ENCODE measurements at places on chromosomes 6 and 20.
A peak's percentile ranks its signal among the peaks of the same experiment; 100 is the strongest.

DNA sequence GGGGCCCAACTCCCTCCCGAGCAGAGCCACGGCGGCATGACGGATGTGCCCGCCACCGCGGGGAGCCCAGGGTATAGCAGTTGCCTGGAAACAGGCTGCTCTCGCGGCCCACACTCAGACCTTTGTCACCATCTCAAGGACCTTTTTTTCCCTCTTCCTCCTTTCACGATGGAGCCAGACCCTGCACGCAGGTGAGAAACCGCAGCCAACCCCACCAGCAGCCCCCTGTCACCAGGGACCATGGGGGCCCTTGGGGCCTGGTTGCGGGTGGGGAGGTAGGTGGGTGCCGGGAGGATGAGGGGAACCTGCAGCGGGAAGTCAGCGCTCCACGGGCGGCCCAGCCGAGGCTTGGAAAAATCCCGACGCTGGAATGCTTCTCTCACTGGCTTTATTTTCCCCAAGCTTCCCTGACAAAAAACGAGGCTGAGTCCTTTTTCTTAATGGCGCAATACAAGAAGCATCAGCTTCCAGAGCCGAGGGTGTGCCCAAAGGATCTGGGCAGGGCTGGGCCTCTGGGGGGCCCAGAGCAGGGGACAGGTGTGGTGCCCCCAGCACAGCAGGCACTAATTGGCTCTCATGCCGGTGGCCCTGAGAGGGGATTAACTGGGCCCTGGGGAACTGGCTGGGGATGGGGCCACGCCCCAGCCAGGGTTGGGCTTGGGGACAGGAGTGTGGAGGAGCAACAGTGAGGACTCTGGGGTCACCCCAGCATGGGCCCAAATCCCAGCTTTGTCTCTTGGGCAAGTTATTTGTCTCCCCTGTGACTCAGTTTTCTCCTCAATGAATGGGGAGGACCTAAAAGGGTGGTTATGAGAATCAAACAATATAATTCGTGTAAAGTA, 23.9 kb downstream of the NOL4L start:
- DNase-seq = no peak

- DNase-seq = no peak
These were observed 4.3 kb upstream of the RPP21 start for GRCh38 chr6:30340589-30341054.

DNA sequence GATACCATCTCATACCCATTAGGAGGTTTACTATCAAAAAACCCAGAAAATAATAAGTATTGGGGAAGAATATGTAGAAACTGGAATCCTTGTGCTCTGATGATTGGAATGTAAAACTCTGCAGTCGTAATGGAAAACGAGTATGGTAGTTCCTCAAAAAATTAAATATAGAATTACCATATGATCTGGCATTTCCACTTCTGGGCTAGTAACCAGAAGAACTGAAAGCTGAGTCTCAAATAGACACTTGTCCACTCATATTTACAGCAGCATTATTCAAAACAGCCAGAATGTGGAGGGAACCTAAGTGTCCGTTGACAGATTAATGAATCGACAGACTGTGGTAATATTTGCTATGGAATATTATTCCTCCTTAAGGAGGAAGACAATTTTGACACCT, 44.3 kb downstream of the FOXC1 start:
- no peak for DNase-seq

DNA sequence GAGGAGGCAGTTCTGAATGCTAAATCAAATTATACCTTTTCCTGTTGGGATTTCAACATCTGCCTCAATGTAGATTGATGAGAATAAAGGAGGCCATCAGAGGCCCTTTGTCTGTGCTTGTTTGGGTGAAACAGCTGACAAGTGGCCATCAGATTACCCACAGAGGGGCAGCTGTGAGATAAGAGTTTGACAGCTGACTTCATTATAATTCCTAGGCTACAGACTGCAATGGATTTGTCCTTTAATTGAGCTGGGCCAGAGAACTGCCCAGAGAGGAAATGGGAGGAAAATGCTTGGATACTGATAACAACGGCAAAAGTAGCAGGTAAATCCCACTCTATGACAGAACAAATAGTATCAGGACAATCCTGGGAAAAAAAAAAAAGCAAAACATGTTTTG, 649.4 kb downstream of the HDGFL1 start:
- no peak for DNase-seq

DNA sequence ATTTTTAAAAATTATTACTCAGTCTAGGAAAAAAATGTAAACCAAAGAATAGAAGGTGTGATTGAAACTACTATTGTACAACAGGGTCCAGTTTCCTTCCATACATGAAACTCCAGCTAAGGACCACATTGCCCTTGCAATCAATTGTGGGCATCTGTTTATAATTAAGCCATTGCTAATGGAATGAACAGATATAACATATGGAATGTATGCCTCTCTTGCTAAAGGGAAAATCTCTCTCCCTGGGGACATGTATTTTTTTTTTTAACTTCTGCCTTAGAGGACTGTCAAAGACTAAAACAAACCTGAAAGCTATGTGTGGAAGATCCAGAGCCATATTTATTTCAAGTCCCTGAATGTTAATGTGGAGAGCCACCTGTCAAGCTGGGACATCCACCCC, 336.8 kb upstream of the MANEA start:
- DNase-seq = no peak

- DNase-seq = no peak
These were observed 211.5 kb upstream of the FOXA2 start for GRCh38 chr20:22795871-22796270.

DNA sequence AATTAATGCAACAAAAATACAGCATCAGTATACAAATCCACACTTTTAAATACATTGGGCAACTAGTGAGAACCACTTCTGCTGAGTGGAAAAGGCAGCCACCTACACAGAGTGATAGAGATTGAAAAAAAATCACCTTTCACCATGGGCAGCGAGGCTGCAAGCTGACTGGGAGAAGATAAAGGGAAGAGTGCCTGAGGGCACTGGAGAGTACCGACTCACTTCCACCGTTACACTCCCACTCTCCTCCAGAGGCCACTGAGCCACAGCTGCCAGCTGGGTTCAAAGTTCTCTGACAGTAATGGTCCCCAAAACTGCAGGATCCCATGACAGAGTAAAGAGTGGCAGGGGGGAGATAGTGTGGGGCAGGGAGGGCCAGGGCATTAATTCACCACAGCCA, 24.1 kb downstream of the PXT1 start:
- DNase-seq = no peak

DNA sequence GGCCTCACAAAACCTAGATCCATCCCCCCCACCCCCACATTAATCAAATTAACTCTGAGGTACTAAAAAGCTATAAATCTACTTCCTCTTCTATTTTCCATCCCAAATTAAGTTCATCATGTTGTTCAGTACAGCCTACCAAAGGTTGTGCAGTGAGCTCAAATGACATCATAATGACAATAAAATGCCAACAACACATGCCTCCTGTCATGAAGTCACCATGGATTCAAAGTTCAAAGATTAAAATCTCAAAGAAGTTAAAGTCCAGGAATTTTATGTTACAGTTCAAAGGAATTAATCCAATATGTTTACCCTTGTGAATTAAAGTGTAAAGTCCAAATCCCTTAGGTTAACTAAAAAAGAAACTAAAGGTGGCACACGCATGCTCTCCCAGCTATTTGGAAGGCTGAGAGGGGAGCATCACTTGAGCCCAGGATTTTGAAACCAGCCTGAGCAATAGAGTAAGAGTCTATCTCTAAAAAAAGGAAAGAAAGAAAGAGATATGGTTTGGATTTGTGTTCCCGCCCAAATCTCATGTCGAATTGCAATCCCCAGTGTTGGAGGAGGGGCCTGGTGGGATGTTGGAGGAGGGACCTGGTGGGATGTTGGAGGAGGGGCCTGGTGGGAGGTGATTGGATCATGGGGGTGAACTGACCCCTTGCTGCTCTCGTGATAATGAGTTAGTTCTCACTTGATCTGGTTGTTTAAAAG, 25.7 kb upstream of the SIRT5 start:
- no peak for DNase-seq

DNA sequence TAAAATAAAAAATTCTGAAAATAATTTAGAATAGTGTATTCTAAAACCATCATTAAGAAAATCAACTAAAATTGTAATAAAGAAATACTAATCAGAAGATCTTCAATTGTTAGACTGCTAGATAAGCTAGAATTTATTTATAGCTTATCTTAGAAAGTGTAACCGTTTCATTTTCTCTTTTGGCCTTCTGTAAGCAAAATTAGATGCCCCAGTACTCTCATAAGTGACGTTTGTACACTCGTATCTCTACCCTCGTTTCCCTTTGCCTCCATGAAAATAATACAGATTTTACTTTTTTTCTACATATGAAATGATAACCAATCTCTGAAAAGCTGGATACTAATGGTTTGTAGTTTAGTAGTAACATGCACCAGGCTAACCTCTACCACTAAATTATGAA, 19.8 kb downstream of the DSE start:
- DNase-seq = no peak

- DNase-seq = peak; percentile 21
These were observed 797 bp downstream of the SMIM13 start for GRCh38 chr6:11094411-11094851.

- no peak for DNase-seq
These were observed 35.8 kb downstream of the HTR1E start for GRCh38 chr6:86973088-86973487.

GRCh38 chr6:48670546-48670945, 559.5 kb upstream of the PTCHD4 start:
- DNase-seq = no peak

DNA sequence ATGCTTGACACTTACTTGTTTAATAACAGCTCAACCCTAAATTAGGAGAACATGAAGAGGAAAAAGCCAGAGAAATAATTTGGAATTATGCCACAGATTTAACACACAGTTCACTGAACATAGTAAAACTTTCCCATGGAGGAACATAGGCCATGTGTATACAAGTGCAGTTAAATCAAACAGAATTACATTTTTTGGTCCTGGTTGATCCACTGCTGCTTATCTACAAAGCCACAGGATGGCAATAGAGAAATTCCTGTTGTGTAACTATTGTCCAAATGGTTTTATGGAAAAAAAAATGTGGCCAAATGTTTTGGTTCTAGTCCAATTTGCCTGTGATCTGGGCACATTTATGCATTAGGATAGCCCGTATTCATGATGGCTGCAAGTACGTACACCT, 136.8 kb downstream of the ALDH8A1 start:
- no peak for DNase-seq

- DNase-seq = no peak
These were observed 20.1 kb upstream of the TCP11 start for GRCh38 chr6:35161266-35161665.

DNA sequence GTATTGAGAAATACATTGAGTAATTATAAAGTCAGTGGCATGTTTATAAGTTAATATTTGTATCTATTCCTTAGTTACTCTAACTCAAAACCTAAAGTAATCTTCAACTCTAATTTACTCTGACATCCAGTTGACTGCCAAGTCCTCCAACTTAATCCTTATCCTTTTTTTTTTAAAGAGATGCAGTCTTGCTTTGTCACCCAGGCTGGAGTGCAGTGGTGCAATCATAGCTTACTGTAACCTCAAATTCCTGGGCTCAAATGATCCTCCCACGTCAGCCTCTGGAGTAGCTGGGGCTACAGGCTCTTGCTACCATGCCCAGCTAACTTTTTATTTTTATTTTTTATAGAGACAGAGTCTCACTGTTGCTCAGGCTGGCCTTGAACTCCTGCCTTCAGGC, 24.4 kb downstream of the PTPN1 start:
- DNase-seq = no peak

All from hematopoietic multipotent progenitor cell treated with erythropoietin and hydrocortisone succinate and interleukin-3 and kit ligand, for 17 days (in vitro differentiated cells).